H9 (cell line): ENCODE measurements at places on chromosomes 7 and 10. TPM values are rescaled to one million over a fixed set of nuclear protein-coding genes. Genes with fewer than 3 reads are reported as not detected.

Gene NME8
- 0.33 TPM in 1 of 2 replicates, not detected in the other for total RNA-seq

DNA sequence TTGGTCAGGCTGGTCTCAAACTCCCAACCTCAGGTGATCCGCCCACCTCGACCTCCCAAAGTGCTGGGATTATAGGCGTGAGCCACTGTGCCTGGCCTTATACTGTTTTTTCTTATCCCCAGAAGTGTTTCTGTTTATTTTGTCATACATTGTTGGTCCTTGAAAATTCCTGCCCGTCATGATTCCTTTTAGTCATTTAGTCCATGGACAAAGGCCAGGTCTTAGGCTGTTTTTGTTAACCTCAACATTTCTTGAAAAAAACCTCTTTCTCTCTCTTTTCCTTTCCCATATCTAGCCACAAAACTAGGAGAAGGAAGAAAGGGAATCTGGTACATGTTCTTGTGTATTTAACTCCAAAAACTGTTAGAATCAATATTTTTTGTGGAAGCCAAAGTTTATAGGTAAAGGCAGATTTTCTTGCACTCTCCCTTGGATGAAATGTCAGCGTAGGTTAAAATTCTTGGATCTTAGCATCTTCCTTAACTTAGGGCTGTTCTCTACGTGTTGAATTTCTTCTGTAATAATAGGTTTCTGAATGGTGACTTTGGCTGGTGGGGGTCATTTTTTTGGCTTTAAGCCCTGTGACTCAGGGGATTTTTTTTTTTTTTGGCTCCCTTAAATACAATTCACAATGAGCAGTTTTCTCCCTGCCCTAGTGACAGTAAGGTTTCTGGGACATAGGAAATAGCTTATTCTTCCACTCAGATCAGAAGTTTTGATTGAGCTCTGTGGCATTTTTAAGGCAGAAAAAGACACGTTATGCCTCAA, 500.8 kb downstream of the AUTS2 start:
- H3K36me3 ChIP-seq = no peaks in the 10 kb centered on the region
- H3K4me3 ChIP-seq = no peak overlapping the region
- no peaks in the 10 kb centered on the region for H3K27me3 ChIP-seq
- DNase-seq = no peak

Gene DPP6
- total RNA-seq = 4.5 and 4.7 TPM in 2 replicates

Gene SKIDA1
- total RNA-seq = 5.4 and 5.9 TPM in 2 replicates

DNA sequence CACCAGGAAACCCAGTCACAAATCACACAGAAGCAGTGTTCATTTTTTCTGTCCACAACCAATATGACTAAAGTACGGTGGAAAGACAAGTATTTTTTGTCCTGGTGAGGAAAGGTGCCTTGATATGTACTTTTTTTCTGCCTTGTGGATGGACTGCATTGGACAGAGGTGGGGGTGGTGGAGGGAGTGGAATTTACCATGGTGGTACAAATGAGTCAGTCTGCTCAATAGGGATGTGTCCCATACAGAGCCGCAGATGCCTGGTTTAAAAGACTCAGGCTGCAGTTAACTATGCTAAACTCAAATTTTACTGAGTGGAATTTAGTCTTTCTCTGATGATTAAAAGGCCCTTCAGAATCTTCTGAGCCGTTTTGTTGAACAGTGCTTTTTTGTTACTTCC, 674.5 kb upstream of the GALNT17 start:
- no peak overlapping the region for H3K27ac ChIP-seq
- no peaks in the 10 kb centered on the region for H3K4me1 ChIP-seq
- H3K4me3 ChIP-seq = no peak overlapping the region
- H3K36me3 ChIP-seq = no peaks in the 10 kb centered on the region
- H3K27me3 ChIP-seq = no peaks in the 10 kb centered on the region

- H3K4me1 ChIP-seq = peaks cover 4% of the 10 kb centered on the region; the same call in 1 of the 2 replicates
- H3K36me3 ChIP-seq = no peaks in the 10 kb centered on the region
- H3K4me3 ChIP-seq = no peak overlapping the region
- no peak overlapping the region for H3K27ac ChIP-seq
- no peak for DNase-seq
- no peaks in the 10 kb centered on the region for H3K27me3 ChIP-seq
These were observed 43.8 kb upstream of the SEC61G start for GRCh38 chr7:54802841-54803240.

Gene CLDN4
- 15.5 and 15.6 TPM in 2 replicates for total RNA-seq

DNA sequence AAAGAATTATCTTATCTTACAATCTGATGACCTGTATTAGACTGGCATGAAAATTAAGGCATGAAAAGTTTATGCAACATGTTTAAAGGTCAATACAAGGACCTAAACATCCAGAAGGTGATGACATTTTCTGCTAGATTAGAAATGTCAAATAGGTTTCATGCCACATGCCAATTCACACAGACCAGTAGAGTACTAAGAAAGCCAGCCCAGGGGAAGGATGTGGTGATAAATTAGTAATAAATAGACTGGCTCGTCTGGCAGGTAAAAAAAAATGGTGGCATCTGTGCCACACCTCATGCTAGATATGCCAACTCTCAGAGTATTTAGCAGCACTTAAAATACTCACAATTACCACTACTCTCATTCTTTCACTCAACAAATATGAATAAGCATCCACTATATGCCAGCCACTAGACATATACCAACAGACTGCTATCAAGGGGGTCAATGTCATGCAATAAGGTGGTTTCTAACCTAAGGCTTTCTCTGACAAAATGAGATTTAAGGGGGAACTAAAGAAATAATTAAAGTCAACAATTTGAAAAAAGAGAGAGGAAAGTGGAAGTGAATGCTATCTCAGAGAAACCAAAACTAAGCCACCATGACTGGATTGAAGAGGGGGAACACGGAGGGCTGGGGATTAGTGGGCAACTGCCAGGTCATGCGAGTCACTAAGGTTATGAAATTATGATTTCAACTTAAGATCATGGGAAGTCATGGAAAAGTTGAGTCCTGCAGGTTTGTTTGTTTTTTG, 83.5 kb downstream of the SGMS1 start:
- H3K4me1 ChIP-seq = peaks cover 8% of the 10 kb centered on the region; the same call in 1 of the 2 replicates
- no peak overlapping the region for H3K4me3 ChIP-seq
- DNase-seq = no peak

DNA sequence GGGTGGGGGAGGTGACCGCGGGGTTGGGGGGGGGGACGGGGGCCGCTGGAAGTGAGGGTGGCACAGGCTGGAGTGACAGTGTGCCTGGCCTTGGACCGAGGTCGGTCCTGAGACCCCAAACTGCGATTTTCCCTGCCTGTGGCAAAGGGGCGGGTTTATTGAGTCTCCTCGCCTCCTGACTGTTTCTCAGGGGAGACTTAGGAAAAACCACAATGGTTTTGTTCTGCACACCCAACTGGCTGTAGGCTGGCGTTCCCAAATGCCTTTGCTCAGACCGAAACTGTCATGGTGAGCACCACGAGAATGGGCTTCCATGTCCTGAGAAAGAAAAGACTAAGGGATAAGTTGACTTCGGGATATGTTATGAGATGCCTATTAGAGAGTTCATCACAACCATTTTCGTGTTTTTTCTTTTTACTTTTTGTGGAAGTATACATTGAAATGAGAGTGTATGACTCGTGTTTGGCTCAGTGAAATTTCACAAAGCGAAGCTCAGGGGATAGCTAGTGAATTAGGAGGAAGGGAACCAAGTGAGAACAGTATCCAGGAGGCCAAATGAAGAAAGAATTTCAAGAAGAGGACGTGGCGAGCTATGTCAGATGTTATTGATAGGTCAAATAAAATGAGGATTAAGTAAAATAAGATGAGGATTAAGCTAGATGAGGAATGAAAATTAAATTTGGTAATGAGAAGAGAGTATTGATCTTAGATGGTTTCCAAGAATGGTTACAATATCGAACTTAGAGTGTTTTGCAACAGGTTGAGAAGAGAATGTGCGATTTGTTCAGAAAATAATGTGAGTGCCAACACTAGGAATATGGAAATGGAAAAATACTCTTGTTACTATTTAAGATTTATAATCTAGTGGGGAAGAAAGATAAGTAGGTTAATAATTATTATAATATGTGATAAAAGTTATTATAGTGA, 918 bp downstream of the NET1 start:
- no peak overlapping the region for H3K4me3 ChIP-seq
- peaks cover 2% of the 10 kb centered on the region; the same call in 1 of the 2 replicates for H3K4me1 ChIP-seq
- peaks cover 8% of the 10 kb centered on the region for H3K36me3 ChIP-seq
- H3K27ac ChIP-seq = no peak overlapping the region

DNA sequence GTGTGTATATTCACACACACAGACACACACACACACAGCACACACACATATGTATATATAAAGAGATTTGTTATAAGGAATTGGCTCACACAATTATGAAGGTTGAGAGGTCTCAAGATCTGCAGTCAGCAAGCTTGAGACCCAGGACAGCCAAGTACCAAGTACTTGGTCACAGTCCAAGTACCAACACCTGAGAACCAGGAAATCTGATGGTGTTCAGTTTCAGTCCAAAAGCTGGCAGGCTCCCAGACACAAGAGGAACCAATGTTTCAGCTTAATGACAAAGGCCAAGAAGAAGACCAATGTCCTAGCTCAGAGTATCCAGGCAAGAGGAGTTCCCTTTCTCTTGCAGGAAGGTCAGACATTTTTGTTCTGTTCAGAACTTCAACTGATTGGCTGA, 780.2 kb downstream of the MAGI2 start:
- H3K27ac ChIP-seq = no peak overlapping the region
- no peaks in the 10 kb centered on the region for H3K4me1 ChIP-seq
- H3K27me3 ChIP-seq = no peaks in the 10 kb centered on the region
- no peak overlapping the region for H3K4me3 ChIP-seq
- no peak for DNase-seq
- H3K36me3 ChIP-seq = peaks cover 5% of the 10 kb centered on the region; the same call in 1 of the 2 replicates

Gene RNF32
- 0.83 and 0.90 TPM in 2 replicates for total RNA-seq

GRCh38 chr10:33703501-33704213, 369.2 kb upstream of the NRP1 start:
- H3K27me3 ChIP-seq = no peaks in the 10 kb centered on the region
- H3K4me1 ChIP-seq = peaks cover 3% of the 10 kb centered on the region; the same call in 1 of the 2 replicates
- H3K4me3 ChIP-seq = no peak overlapping the region
- peaks cover 5% of the 10 kb centered on the region for H3K36me3 ChIP-seq
- DNase-seq = no peak

GRCh38 chr7:157312941-157313340, 23.9 kb upstream of the DNAJB6 start:
- H3K27ac ChIP-seq = no peak overlapping the region
- no peaks in the 10 kb centered on the region for H3K27me3 ChIP-seq
- no peak for DNase-seq
- peaks cover 6% of the 10 kb centered on the region; the same call in 1 of the 2 replicates for H3K4me1 ChIP-seq

GRCh38 chr10:96820765-96821164, 11.3 kb upstream of the LCOR start:
- no peaks in the 10 kb centered on the region for H3K4me1 ChIP-seq
- no peaks in the 10 kb centered on the region for H3K27me3 ChIP-seq
- H3K36me3 ChIP-seq = no peaks in the 10 kb centered on the region
- no peak overlapping the region for H3K4me3 ChIP-seq
- H3K27ac ChIP-seq = no peak overlapping the region

Gene HTR7
- 20.2 and 21.3 TPM in 2 replicates for total RNA-seq
